Sciatic nerve (tissue), 2 donors: ENCODE measurements at places on chromosomes 11 and 22.
A peak's percentile ranks its signal among the peaks of the same experiment; 100 is the strongest.

DNA sequence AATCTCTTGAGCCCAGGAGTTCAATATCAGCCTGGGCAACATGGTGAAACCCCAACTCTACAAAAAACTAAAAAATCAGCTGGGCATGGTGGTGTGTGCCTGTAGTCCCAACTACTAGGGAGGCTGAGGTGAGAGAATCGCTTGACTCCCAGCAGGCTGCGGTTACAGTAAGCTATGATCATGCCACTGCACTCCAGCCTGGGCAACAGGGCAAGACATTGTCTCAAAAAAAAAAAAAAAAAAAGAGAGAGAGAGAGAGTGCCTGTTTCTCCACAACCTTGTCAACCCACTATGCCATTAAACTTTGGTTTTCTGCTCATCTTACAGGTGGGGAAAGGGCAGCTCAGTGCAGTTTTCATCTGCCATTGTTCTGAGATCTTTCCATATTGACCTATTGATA lies 5.1 kb downstream of the FOLR3 start:
- DNase-seq: no peak

- peak; percentile 88 for DNase-seq
These were observed 753 bp downstream of the STX3 start for GRCh38 chr11:59755701-59756557.

- DNase-seq: no peak
These were observed 48.1 kb upstream of the GRAMD1B start for GRCh38 chr11:123381817-123382554.

GRCh38 chr11:65362320-65362931 lies 7.9 kb downstream of the TIGD3 start:
- no peak for DNase-seq

GRCh38 chr22:42519525-42520401 lies at the start of gene RRP7A:
TSS of gene RRP7A (minus strand) at chr22:42519796. CDS start at chr22:42519786, 10 bp downstream.
- peak; percentile 91 for DNase-seq

DNA sequence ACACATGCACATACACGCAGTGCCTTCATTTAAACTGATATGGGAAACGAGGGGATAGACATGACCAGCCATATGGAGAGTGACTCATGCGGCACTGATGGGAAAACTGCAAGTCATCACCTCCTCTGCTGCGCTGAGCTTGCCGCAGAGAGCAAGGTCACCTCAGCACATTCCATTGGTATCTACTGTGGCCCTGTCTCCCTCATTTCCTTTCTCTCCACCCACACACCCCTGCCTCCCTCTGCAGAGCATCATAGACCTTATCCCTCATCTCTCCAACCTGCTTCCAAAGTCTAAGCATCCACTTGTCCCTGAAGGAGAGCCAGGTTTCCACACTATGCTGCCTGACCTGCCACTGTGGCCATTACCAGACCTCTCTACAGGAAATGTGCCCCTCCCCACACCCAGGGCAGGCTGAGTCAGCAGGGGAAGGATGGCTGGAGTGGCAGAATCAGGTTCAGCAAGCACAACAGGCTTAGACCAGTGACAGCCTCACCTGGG lies 116.9 kb upstream of the SNX19 start:
- DNase-seq: no peak

- DNase-seq: no peak
These were observed 8.5 kb upstream of the ARFGAP3 start for GRCh38 chr22:42865536-42865935.

GRCh38 chr11:26696330-26696729 lies 25.5 kb downstream of the SLC5A12 start:
- DNase-seq: no peak

DNA sequence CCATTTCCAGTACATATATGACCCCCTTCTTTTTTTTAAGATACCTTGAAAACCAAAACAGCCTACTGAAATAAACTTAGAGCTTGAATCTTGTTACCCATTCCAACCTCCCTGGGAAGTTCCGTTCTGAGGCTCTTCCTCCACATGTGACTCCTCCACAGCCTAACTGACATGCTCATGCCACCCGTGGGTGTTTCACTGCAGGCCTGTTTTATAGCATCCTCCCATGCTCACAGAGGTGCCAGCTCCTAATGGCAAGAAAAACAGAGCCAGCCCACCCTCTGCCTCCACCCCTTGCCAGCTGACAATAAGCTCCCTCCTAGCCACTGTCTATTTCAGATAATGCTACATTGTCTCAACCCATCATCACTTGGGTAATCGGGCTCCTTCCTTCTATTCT lies 97.6 kb upstream of the E2F8 start:
- DNase-seq: no peak

DNA sequence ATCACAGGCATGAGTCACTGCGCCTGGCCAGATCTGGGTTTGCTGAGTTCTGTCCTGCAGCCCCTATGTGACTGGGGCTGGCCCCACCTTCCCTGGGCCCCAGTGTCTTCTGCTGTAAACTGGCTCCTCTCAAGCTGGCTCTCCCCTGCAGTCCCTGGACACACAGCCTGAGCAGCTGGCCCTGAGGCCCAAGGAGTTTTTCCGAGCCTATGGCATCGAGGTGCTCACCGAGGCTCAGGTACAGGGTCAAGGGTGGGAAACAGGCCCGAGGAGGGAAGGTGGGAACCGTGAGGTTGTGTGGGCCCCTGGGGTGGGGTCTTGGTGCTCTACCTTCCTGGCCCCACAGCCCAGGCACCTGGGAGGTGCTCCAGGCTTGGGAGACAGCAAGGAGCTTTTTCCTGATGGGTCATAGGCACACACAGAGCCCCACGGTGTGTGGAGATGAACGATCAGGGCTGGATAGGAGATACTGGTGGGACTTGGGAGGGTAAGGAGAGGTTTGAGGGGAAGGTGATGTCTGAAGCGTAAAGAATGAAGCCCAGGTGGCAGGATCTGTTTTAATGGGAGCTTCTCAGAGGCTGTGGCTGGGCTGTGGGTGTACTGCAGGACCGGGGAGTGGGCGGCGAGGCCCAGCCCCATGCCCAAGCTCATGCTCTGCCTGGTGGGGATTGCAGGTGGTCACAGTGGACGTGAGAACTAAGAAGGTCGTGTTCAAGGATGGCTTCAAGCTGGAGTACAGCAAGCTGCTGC lies 6.4 kb upstream of the LZTR1 start:
- no peak for DNase-seq

- DNase-seq: no peak
These were observed 50.9 kb upstream of the ATXN10 start for GRCh38 chr22:45620706-45621105.

GRCh38 chr11:46903846-46904245 lies 14.5 kb downstream of the LRP4 start:
- DNase-seq: no peak

DNA sequence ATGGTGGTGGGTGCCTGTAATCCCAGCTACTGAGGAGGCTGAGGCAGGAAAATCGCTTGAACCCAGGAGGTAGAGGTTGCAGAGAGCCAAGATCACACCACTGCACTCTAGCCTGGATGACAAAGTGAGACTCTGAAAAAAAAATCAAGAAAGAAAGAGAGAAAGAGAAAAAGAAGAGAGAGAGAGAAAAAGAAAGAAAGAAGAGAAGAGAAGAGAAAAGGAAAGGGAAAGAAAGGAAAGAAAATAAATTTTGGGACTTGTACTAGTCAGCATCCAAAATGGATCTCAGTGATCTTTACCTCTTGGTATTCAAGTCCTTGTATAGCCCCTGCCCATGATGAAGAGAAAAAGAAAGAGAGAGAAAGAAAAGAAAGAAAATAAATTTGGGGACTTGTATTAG lies 22.2 kb upstream of the PICALM start:
- no peak for DNase-seq

DNA sequence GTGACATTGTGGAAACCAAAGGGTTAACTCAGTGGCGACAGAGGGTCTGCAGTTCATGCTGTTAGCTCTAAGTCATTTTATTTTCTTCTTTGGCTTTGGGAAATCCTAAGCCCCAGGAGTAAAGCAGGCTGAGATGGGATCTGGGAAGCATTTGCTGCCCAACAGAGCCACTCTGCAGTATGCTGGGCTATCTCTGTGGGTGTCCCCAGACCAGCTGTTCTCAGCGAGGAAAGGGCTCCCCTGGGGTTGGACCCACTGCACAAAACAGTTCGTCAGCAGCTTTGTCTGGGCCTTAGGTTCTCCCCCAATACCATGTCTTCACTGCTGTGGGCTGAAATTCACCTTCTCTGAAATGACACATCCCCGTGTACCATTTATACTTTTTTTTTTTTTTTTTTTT lies 34.0 kb downstream of the KREMEN1 start:
- DNase-seq: no peak

GRCh38 chr22:50360578-50360977 lies 17.5 kb downstream of the PPP6R2 start:
- DNase-seq: no peak

DNA sequence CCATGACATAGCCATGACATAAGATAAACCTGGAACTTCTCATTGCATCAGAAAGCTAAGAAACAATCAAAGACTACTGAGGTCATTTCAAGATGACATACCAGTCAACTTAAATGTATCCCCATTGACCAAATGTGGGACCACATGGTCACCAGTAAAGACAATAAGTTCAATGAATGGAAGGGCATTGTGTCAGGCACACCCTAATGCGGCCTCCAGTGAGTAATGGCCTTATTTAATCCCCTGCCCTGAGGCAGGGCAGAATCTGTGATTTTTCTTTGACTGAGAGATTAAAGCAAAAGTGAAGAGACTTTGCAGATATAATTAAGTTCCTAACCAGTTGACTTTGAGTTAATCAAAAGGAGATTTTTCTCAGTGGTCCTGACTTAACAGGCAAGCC lies 17.3 kb upstream of the SYT8 start:
- DNase-seq: no peak

- DNase-seq: no peak
These were observed 1.5 kb downstream of the MAPK11 start for GRCh38 chr22:50268655-50269113.

DNA sequence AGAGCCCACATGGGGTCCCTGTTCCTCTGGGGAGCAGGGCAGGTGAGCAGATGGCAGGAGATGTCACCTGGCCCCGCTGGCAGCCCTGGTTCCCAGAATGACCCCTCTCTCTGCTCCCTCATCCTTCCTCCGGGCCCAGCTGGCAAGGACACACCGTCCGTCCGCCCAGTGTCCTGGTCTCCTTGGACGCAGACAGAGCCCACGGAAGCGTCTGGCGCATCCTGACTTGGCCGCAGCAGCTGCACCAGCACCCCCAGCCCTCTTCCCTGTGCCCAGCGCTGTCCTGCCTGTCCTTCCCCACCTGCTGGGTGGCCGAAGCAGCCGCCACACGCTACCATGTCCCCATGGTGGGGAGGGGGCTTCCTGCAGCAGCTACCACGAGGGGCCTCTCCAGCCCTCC lies 9.6 kb upstream of the CABP7 start:
- no peak for DNase-seq

DNA sequence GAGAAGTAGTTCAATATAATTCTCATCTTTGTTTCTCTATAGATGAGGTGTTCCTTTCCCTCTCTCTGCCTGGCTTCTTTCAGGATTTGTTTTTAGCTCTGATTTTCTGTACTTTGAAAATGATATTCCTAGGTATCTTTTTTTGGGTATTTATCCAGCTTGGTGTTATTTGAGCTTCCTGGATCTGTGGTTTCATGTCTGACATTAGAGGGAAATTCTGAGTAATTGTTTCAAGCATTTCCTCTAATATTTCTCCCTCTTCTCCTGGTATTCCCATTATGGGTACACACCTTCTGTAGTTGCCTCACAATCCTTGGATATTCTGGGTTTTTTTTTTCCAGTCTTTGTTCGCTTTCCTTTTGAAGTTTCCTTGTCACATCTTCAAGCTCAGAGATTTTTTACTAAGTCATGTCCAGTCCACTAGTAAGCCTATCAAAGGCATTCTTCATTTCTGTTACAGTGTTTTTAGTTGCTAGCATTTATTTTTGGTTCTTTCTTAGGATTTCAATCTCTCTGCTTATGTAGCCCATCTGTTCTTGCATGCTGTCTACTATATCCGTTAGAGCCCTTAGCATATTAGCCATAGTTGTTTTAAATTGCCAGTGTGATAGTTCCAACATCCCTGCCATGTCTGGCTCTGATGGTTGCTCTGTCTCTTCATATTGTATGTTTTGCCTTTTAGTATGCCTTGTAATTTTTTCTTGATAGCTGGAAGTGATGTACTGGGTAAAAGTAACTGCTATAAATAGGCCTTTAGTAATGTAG lies 5.8 kb downstream of the CCDC81 start:
- no peak for DNase-seq
